ENCODE measurements at places on chromosomes 12 and 14. TPM values are rescaled to one million over a fixed set of nuclear protein-coding genes. Genes with fewer than 3 reads are reported as not detected.
A peak's percentile ranks its signal among the peaks of the same experiment; 100 is the strongest.

DNA sequence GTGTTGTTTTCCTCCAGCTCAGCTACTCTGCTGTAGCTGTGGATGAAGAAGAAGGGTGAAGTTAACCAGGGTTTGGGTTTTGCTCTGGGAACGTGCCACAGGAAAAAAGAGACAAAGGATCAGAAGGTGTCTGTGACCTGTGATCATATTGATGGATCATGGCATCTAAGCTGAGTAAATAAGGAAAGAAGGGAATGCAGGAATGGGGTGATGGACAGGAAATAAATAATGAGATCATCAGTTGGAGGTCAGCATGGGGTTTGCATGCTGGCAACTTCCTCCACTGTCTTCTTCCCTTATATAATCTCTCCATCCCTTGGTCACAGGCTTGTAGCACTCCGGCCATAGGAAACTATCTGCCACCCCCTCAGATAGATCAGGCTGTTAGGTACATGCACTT is 430.3 kb upstream of the PDE3A start:
- no peak overlapping the region for H3K4me3 ChIP-seq
- H3K27ac ChIP-seq, result no peak overlapping the region
- H3K27me3 ChIP-seq, result peaks cover 3% of the 10 kb centered on the region
- DNase-seq, result no peak
- no peaks in the 10 kb centered on the region for H3K36me3 ChIP-seq

- peak overlapping the region; percentile 53 for H3K4me3 ChIP-seq
- peaks cover 36% of the 10 kb centered on the region for H3K36me3 ChIP-seq
- no peaks in the 10 kb centered on the region for H3K27me3 ChIP-seq
- H3K27ac ChIP-seq, result peak overlapping the region; percentile 51
Measured at GRCh38 chr14:71487941-71488340, 444.3 kb upstream of the RGS6 start.

DNA sequence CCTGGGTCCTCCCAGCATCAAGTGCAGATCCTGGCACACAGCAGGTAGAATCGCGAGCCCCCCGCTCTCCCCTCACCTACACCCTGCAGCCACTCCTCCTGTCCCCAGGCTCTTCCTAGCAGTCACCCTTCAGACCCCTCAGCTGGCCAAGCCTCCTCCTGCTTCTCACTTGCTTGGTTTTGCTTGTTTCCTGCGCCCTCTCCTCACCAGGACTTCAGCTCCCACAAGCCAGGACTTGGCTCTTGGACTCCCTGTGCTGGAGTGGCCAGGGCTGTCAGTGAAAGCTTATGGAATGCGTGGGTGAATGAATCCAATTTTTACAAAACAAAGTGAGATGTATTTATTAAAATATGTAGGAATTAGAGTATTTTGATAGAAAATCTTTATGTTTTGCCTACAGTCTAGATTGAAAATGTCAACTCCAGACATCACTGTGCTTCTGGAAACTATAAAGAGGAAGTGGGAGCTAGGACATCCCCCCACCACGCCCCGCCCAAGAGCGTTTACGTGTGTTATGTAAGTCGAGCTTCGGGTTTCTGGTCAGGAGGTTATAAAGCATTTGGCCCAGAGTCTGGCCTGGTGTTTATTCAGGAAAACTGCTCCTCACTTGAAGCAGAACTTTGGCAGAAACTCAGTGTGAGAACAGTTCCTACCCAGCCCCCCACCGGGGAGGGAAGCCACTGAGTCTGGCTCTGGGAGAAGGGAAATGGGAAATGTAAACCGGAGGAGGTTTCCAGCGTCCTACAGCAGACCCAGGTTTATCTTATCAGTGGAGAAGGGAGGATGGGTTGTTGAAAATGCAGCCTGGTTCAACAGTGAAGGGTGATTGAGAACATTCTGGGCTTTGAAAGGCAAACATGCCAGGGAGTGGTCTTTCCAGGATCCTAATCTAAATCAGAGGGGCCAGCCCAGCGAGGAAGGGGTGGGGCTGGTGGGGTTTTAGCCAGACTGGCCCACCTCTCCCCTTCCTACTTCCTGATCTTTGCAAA is 8.8 kb downstream of the ALDH2 start:
- no peak for DNase-seq
- peaks cover 27% of the 10 kb centered on the region for H3K4me1 ChIP-seq
- peaks cover 3% of the 10 kb centered on the region for H3K36me3 ChIP-seq
- H3K4me3 ChIP-seq, result peak overlapping the region; percentile 18
- H3K27me3 ChIP-seq, result no peaks in the 10 kb centered on the region

Gene SLC25A21
- total RNA-seq, result 0.30 TPM

All from HFFc6 (cell line).